ENCODE measurements at places on chromosomes 16 and 17.

GRCh38 chr16:75445298-75445697 lies 12.0 kb upstream of the CFDP1 start:
- DNase-seq: no peak

GRCh38 chr17:30292286-30292858 lies 628 bp upstream of the BLMH start:
- DNase-seq: no peak

DNA sequence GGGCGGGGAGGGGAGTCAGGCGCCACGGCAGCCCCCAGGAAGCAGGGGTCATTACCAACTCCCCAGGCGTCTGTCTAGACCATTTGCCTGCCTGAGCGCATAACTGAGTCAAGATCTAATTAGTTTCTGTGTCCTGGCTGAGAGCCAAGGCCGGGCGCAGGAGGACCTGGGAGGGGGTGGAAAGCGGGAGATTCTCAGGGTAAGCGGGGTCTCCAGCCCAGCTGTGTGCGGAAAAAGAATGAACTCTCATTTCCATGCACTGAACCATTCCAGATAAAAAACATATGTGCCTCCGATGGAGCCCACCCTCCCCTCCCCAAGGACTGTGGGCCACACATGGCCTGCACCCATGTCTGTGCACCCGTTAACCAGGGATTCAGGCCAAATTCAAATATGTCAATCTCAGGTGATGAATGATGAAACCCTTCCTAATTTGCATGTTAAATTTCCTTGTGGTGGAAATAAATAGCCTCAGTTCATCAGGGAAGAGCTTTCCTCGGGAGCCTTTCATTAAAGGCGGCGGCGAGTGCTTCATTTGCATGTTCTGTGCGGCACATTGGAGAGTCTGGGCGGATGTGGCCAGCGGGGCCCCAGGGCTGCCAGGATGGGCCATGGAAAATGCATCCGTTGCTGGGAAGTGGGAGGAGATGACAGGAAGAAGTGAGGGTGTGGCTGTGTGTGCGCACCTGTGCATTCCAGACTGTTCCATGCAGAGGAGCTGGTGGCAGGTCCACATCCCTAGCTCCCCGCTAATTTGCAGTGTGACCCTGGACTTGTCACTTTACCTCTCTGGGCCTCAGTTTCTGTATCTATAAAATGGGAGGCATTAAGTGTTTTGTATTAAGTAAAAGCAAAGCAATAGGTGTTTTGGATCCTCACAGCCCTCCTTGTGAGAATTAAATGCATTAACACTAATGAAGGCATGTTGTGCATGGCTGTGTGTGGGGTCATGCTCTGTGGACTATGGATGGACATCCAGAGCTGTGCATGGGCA lies 151.1 kb downstream of the SDK2 start:
- no peak for DNase-seq

GRCh38 chr17:79325709-79326430 lies 251.2 kb downstream of the ENGASE start:
- no peak for DNase-seq

DNA sequence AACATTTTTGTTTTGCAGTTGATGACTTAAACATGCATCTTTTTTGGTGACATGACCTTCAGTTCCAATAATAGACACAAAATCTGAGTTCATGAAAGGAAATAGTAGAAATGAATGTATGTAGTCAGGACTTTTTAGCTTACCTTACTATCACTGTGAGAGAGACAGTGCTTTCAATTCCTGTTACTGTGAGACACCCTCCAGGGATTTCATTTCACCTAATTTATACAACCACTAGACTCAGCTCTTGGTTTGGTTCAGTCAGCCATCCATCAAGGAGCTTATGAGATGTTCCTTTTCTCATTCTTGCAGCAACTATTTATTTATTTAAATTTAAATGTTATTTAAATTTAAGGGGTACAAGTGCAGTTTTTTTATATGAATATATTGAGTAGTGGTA lies 77.9 kb downstream of the MAP2K4 start:
- no peak for DNase-seq

DNA sequence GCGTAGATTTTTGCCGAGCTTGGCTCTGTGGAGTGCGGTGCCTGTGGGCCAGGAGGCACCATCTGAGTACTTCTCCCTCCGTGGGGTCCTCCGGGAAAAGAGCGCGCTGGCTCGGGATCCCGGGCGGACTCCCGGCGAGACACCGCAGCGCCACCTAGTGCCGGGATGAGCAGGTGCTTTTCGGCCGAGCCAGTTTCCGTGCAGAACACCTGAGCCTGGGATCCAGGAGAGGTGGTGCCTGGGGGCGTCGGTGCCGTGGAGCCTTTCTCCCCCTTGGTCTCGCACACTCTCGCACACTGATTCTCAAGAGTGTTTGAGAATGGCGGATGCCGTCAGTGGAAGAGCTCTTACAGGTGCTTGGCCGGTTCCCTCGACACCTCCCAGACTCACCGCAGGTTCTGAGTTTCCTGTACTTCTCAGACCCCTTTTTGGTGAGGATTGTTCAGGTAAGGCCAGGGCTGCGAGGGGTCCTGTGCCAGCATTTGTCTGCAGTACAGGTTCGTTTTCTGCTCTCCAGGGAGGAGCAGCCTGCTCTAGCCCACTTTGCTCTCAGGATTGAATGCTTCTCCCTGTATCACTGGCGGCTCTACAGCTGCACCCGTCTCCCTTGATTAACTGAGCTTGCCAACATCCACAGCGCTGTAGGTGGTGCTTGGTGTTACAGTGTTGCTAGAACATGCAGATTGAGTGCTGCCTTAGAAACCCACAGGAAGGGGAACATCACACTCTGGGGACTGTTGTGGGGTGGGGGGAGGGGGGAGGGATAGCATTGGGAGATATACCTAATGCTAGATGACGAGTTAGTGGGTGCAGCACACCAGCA lies 23.3 kb downstream of the TBCD start:
- DNase-seq: no peak

Data from amniotic stem cell (primary cell).